ENCODE measurements at places on chromosomes 13 and 19. TPM values are rescaled to one million over a fixed set of nuclear protein-coding genes. Genes with fewer than 3 reads are reported as not detected.

SLAIN1 gene
- not detected for polyA plus RNA-seq

NOTCH3 gene
- 0.09 TPM for polyA plus RNA-seq

DHPS gene
- 62.4 TPM for polyA plus RNA-seq

ZNF581 gene
- 30.5 TPM for polyA plus RNA-seq

ZNF835 gene
- not detected for polyA plus RNA-seq

RAB11B gene
- 69.1 TPM for polyA plus RNA-seq

SHISA7 gene
- polyA plus RNA-seq = not detected

ZIK1 gene
- polyA plus RNA-seq = 2.5 TPM

KLK14 gene
- polyA plus RNA-seq = 0.10 TPM

SUPT20H gene
- 29.2 TPM for polyA plus RNA-seq

IZUMO4 gene
- polyA plus RNA-seq = 3.8 TPM

SMIM24 gene
- not detected for polyA plus RNA-seq

Data from foreskin keratinocyte (primary cell).